Right ventricle myocardium superior (tissue), 1 donor: ENCODE measurements at places on chromosomes 6 and 20. TPM values are rescaled to one million over a fixed set of nuclear protein-coding genes. Genes with fewer than 3 reads are reported as not detected.

NKX2-4 gene
- not detected for total RNA-seq

FOXF2 gene
- 0.16 TPM for total RNA-seq

NRN1 gene
- 12.6 TPM for total RNA-seq

TREML4 gene
- not detected for total RNA-seq

GGT7 gene
- 21.0 TPM for total RNA-seq

CAGE1 gene
- not detected for total RNA-seq

SNAP91 gene
- 2.3 TPM for total RNA-seq

DNA sequence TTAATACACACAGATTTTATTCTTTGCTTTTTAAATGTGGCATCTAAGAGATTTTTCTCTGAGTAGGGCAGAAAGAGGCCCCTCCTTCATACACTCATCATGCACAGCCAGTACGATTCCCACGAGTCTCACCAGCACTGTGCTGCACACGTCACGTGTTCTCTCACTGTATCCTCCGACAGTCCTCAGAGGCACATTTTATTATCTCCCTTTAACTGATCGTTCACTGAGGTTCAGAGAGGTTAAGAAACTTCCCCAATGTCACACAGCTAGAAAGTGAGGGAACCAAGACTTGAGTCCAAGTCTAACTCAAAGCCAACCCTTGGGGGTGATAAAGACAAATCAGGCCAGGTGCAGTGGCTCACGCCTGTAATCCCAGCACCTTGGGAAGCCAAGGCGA lies 142.5 kb downstream of the PREX1 start:
- DNase-seq, result no peak

DNA sequence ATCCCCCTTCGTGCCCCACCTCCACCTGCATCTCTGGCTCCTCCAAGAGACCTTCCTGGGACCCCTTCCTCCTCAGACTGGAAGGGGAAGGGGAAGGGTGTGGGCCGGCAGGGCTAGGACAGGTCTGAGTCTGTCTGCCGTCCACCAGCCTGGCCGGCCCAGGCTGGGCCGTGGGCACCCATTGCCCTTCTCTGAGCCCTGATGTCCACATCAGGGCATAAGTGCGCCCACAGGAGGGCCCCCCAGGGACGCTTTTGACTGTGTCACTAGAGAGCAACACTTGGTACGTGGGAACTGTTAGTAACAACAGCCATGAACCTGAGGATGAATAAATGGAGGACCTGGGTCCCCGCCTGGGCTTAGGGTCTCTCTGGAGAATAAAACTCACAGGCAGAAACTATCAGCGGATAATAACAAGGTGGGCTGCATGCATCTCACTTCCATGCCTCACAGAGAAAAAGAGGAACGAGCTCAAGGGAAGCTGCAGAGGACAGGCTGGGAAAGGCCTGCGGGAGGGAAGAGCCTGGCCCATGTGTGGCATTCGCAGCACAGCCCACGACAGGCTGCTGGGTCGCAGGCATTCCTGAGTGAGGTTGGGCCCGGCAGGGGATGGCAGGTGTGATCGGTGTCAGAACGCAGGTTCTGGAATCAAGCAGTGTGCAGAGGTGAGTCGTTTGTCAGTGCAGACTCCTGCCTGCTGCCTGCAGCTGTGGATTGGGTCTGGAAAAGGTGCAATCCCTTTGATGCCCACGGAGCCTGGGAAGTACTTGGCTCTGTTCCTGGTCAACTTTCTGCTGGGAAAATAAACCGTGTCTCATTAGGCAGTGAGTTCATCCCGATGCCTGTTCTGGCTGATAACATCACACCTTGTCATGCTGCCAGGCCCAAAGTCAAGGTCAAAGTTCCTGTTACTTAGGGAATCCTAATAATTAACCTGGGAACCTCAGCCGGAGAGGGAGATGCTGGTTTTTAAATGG lies 60.9 kb downstream of the BCAS4 start:
- DNase-seq, result no peak

DNA sequence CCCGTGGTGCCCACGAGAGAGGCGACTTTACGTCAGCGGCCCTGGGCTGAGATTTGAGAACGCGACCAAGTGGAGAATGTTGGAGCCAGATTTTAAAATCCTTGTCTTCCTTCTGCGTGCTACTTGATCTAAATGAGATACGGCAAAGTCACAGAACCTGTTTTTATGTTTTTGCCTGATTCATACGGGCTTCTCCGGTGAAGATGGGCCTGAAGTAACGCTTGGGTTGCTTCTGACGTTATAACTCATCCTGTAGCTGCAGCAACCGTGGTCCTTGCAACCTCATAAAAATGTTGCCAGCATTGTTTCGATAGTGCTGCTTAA lies 462 bp upstream of the SLC35B3 start:
- DNase-seq, result no peak

DNA sequence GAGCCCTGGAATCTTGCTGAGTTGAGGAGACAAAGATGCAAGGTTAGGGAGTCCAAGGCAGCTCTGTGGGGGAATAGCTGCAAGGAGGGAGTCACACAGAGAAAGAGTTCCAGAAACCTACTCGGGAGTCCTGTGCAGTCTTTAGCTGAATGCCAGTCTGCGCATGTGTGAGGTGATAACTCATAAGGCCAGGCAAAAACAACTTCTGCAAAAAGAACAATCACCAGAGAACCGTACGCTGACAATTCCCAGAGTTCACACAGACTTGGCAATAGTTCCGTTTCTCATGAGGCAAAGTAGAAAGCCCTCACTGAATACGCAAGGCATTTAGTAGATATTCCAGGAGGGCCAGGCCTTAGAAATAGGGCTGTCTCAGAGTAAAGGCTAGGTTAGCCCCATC lies 135.2 kb upstream of the TAB2 start:
- no peak for DNase-seq

GRCh38 chr20:46027245-46027853 lies 1.7 kb upstream of the SLC12A5 start:
- DNase-seq, result no peak

DNA sequence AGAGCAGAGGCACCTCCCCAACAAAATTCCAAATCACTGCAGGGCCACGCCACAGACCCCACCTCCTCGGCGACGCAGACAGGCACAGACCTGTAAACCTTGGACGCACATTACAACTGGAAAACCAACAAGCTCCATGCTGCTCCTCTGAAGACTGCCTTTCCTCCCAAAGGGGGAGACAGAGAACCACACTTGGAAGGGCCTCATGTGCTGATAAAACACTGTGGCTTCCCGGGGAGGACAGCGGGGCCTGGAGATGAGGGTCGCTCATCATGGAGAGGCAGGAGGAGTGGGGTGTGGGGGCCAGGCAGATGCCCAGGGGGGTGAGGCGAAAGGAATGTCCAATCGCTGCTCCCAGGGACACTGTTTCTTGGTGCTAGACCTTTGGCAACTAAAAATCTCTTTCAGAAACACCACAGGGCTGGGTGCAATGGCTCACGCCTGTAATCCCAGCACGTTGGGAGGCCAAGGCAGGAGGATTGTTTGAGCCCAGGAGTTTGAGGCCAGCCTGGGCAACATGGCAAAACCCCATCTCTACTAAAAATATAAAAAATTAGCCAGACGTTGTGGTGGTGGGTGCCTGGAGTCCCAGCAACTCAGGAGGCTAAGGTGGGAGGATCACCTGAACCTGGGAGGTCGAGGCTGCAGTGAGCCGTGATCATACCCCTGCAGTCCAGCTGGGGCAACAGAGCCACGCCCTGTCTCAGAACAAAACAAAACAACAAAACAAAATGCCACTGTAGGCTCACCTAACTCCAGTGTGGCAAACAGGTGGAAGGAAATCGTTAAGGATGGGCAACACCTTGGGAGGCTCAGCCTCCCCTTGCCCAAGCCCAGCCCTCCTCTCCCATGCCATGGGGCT lies 53.8 kb downstream of the ABHD12 start:
- DNase-seq, result no peak

DNA sequence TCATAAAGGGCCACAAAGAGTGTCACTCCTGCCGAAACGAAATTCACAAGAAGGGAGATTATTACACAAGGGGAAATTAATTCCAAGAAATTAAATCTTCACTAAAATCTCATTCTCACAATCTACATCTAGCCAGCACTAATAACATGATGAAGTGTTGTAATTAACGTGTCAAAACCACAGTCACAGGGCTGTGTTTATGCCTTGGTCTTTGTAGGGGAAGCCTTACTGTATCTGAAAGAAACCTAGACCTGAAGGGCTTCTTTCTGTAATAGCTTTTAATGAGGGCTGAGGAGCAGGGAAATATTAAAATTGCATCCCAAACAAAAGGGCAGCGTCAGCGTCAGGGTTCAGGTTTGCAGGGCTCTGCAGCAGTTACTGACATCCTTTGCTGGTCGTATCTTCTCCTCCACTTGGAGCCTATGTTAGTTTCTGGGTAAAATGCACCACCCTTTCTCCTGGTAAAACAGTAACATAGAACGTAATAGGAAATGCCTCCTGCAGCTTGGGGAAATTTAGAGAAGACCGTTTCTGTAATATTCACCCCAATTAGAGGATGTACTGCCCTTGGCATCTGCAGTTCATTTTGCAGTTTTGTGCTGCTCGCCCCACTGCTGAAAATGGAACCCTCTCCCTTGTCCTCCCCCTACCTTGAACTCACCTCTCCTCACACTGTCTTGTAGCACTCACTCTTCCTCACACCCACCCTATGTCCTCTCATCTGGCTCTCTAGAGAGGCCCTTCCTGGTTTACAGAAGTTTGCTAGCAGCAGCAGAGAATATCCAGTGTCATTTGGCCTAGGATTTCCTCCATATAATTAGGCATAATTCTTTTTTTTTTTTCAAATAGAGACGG lies 109.0 kb upstream of the TRAF3IP2 start:
- DNase-seq, result no peak

- DNase-seq, result no peak
These were observed 219.0 kb downstream of the PREX1 start for GRCh38 chr20:48608756-48609155.

- no peak for DNase-seq
These were observed 1.8 kb upstream of the SIM1 start for GRCh38 chr6:100466410-100467128.

GRCh38 chr6:103798166-103798565 lies 1061.6 kb downstream of the HACE1 start:
- no peak for DNase-seq

DNA sequence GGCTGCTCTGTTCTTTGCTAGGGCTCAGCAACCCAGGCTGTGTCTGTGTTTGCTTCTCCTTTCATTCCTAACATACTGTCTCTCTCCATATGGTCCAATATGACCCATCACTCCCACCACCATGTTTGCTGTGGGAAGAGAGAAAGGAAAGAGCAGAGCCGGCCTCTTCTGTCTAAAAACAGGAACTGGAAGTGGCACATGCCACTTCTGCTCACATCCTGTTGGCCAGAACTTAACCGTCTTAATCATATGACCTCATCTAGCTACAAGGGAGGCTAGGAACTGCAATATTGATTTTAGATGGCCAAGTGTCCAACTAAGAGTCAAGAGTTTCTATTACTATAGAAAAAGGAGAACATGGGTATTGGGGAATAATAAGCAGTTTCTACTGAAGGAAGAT lies 212.5 kb upstream of the CHD6 start:
- DNase-seq, result no peak

DNA sequence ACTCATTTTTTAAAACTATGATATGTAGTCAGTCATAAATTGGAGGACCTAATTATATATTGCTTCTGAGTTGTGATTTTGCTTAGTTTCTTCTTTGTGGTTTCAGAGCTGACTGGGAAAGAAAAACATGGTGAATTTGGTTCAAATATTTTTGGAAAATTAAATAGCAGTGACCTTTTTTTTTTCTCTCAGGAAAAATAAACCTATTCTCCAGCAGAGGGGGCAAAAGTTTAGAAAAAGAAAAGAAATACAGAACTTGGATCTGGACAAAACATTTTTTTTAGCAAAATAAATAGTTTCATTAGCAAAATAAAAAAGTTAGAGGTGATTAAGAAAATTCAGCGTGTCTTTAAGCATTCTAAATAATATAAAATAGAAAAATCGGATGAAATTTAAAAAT lies 10.2 kb downstream of the COL10A1 start:
- no peak for DNase-seq

- DNase-seq, result no peak
These were observed 102.2 kb downstream of the ZNF217 start for GRCh38 chr20:53491462-53491861.
